Activated T-helper 9 cell treated with anti-CD3 and anti-CD28 coated beads, Interleukin-2, amount 50 U/mL, for 16 hours (primary cell): ENCODE measurements at places on chromosomes 3 and 15.

DNA sequence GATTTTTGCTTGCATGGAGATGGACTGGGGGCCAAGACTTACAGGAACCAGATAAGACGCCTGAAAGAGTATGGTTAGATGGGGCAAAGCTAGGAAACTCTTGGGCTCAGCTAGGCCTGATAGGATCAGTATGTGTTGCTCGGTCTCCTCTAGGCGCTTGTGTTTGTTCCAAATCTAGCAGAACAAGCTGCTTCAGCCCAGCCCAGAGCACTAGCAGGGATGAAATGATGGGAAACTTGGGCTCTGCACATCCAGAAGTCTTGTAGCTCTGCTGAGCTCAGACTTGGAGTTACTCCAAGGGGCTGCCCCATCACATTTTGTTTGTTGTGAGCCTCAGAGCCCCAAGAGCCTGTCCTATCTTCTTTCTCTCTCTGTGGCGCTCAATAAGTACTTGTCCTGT is 34.7 kb downstream of the FOXL2 start:
- DNase-seq, result no peak

DNA sequence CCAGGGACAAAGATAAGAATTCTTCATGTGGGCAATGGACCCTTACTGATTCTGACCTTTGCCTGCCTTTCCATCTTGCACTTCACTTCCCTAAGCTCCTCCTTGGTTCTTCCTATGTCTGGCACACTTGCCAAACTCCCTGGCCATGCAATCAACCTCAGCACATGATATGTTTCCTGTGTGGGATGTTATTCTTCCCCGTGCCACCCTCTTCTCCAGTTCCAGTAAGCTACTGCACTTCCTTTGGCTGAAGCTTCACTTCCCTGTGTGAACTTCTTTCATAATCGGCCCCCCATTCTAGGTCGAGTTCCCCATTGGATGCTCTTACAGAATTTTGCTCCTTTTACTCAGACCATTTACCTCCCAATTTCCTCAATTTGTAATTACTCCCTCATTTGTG is 10.7 kb upstream of the TASOR start:
- no peak for DNase-seq

DNA sequence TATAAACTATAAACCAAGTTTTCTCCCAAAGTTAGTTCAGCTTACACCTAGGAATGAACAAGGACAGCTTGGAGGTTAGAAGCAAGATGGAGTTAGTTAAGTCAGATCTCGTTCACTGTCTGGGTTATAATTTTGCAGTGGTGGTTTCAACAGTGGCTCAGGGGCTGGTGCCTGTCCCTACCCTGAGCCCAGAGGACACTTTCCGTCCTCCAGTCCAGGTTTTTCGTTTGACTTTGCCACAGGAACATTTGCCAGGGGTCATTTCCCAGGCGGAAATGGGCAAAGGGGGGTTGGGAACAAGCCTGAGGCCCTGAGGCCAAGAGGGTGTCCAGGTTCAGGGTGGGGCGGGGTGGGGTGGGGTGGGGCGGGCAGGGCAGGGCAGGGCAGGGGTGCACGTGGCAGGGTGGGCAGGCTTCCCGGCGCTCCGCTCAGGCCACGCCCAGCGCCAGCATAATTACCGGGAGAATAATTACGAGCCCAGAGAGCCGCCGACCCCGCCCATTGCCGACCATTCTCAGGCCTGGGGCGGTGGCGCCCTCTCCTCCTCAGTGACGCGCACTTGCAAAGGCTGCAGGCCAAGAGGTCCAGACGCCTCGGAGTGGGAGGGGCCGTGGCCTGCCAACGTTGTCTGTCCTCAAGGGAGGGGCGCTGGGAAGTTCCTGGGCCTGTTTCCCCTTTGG is 70.4 kb downstream of the KLF13 start:
- no peak for DNase-seq

DNA sequence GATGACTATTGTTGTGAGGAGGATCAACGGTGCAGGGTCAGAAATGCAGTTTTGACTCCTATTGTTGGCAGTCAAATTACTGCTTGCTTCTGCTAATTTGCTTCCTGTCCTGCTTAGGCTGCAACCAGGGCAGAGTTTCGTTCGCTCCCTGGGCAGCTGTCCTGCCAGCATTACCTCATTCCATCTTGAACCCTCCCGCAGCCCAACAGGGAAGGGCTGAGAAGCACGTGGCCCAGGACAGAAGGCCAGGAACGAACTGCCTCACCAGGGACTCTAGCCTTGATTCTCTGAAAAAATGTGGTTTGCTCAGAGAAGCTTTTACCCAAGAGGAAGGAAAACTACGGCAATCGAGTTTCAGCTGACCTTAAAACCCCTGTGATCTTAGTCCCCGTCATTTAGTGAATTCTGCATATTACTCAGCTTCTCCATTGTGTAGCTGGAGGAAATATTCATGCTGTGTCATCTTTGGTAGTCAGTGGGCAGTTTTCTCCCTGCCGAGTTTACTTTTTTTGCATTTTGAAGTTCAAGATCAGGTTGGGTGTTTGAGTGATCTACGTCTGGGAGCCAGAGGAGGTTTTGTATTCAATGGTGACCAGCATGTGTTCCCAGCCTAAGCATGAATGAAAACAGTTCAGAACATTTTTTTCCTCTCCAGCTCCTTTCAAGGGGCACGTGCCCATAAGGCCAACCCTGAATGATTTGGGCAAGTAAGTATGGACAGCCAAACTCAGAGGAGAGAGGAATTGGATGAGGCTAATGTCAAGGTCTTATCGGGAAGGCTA is 23.0 kb downstream of the TLNRD1 start:
- DNase-seq, result no peak

DNA sequence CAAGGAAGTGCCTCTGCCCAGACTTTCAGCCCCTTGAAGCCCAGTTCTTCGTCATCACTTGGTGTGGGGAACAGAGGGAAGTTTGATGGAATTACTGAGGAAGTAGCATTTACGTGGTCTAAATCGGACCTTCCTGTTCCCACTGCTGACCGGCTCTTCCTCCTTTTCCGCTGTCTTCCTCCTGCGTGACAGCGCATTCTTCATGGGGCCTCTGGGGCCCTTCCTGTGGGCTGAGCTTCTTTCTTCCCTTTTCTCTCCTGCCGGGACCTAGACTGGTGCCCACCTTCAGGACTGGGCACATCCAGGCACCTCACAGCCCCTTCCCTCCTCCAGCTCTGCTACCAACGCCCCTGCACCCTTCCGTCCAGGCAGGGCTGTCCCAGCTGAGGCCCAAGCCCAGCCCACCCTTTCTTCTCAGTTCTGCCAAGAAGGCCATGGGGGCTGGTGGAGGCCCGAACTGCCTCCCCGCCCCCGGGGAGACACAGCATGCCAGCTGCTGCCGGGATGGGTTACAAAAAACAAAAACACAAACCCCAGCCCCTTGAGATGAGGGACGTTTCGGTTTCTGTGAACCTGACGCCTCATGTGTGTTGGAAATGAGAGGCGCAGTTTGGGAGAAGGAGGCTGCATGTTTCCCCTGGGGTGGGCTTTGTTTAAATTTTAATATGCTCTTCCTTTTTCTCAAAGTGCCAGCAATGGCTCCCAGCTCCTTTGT is 19.1 kb downstream of the ZNF710 start:
- no peak for DNase-seq
